CD4-positive, alpha-beta T cell treated with Interleukin-15 for 1 hour (primary cell): ENCODE measurements at places on chromosomes 5 and 9.

DNA sequence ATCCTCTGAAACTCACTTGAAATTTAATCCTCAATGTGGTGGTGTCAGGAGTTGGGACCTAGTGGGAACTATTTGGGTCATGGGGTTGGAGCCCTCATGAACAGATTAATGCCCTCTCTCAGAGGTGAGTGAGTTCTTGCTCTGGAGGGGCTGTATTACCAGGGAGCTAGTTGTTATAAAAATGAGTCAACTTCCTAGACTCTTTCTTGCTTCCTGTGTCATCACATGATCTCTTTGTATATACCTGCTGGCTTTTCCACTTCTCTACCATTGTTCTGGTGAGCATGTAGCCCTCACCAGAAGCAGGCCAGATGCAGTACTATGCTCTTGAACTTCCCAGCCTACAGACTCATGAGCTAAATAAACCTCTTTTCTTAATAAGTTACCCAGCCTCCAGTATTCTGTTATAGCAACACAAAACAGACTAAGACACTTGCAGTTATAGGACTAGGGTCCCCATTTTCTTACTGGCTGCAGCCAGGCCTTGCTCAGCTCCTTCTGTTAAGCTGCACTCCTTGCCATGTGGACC, 127.5 kb downstream of the SUSD1 start:
- DNase-seq, result no peak

DNA sequence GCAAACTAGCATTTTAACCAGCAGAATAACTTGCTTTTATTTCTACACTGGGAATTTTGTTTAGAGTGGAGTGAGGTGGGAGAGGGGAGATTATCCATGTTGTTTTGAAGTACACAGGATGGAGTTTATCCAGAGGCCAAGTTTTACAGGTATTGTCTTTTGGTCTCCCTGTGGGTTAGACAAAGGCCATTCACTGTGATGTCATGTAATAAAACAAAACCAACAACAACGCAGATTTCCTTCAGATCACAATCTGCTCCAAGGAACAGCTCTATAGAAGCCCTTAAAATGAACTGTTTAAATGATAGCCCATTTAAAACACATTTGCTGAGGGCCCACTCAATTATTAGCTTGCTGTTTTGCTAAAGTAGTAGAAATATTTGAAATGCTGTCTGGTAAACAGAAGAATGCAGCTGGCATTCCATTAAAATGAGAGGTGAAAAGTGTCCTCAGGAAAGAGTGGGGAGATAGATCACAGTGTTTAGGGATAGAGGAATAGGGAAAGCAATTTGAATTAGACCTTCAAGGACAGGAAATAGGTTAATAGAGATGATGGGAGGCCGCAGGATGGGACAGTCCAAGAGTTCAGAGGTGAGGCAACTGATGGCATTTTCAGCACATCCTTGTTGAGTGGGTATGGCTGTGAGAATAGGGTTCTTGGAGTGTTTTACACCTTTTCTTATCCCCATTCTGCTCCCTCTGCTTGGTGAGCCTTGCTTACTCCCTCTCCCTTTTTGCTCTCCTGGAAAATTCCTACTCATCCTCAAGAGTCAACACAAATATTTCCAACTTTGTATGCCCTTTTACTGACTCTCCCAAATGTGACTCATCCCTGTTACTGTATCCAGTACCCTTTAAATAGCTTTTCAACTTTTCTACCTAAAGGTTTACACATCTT, 140.1 kb upstream of the NR3C1 start:
- DNase-seq, result no peak

DNA sequence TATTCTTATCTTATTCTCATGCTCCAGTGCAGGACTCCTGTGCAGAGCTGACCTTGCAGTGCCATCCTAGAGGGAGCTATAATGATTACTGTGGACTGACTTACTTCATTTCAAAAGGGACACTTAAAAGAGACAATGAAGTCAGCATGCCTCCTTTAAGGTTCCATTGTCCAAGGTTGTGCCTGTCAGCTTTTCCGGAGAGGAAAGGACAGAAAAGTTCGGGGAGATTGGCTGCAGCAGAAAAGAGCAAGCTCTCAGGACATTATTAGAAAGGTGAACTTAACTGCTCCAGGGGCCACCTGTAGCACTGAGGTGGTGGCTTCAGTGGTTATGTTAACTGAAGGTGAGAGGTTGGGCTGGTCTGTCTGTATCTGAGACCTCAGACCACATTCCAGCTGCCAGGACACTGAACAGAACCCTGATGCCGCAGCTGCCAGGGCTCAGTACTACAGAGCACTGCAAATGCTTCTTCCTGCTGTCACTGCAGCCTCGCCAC, 112.9 kb downstream of the ST8SIA4 start:
- no peak for DNase-seq

- DNase-seq, result no peak
Observed at GRCh38 chr9:90927496-90927895, 125.9 kb downstream of the SYK start.

GRCh38 chr5:2134543-2135292, 252.0 kb upstream of the IRX4 start:
- no peak for DNase-seq

DNA sequence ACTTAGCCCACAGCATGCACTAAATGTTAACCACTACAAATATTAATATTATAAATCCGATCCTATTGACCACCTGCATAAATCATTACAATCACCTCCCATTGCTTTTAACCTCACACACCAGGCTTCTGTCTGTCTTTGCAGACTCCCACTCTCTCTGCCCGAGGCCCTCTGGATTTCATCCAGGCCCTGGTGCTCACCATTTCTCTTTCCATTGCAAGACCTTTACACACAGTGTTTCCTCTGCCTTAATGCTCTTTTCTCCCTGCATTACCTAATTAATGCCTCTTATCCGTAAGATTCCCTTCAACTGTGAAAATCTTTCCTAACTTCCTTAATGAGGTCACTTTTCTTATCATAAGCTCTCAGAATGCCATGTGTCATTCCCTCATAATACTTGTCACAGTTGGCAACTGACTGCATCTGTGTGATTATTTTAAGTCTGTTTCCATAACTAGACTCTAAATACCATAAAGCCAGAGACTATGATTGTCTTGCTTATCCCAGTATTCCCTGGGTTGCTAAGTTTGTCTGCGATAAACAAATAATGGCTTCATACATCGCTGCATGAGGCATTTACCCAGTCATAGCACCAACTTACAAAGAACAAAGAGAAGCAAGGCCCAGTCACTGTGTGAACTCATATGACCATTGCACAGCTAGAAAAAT, 155.1 kb downstream of the CCDC192 start:
- no peak for DNase-seq

DNA sequence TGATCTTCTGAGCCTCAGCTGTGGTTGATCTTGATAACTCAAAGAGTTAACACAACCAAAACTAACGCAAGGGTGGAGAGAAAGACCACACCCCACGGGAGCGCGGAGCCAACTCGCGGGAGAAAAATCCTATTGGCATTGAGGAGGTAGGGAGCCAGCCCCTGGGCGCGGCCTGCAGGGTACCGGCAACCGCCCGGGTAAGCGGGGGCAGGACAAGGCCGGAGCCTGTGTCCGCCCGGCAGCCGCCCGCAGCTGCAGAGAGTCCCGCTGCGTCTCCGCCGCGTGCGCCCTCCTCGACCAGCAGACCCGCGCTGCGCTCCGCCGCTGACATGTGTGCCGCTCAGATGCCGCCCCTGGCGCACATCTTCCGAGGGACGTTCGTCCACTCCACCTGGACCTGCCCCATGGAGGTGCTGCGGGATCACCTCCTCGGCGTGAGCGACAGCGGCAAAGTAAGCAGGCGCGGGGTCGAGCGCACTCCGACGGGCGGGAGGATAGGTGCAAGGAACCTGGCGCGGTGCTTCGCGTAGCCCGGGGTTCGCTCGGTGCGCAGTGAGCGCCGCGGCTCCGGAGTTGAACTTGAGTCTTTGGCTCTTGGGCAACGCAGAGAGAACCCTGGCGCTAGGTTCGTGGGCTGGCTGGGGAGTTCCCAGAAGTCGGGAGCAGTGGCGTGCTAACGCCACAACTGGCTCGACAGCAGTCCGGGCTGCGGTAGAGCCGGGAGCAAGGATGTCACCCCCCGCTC, at the start of gene GDA:
Gene GDA, plus strand, starts transcription at position 210 of the 745 bp plus-strand sequence. Its CDS starts 120 bp downstream, at position 330.
- DNase-seq, result no peak

GRCh38 chr9:106450549-106450948, 412.4 kb upstream of the ZNF462 start:
- no peak for DNase-seq

- DNase-seq, result no peak
Observed at GRCh38 chr5:131324303-131324702, 60.5 kb downstream of the CDC42SE2 start.

DNA sequence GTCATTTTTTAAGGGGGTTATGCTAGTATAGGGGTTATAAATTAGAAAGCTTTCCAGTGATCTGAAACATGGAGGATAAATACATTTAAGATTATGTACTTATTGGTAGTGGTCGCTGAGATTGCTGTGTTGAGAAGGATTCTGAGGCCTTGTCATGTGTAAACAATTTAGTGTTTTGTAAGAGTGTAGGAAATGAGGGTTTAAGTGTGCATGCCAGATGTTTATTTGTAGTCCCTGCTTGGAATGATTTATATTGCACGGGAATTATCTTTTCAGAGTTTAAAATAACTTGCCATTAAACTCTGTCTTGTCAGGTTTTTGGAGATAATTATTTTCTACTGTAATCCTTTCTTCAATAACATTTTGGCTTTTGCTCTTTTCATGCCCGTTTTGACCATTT, 19.4 kb downstream of the ZNF618 start:
- DNase-seq, result no peak

GRCh38 chr5:99646011-99646647, 717.3 kb upstream of the CHD1 start:
- no peak for DNase-seq

DNA sequence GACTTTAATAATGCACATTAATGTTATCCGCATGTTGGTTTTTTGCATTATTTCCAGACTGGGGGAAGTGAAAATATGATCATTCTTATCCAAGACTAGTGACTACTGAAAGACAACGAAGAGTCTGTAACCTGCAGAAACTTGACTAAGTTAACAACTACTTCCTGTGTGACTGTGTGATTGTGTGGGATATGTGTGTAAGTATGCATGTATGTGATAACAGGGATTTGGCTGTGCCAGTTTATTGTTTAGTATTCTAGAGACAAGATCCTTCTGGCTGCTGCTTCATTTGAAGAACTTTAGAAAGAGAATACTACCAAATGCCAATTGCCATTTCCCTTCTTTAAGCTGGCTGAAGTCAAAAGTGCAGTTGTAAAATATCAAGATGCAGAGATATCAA, 375.7 kb upstream of the PRR16 start:
- DNase-seq, result no peak

DNA sequence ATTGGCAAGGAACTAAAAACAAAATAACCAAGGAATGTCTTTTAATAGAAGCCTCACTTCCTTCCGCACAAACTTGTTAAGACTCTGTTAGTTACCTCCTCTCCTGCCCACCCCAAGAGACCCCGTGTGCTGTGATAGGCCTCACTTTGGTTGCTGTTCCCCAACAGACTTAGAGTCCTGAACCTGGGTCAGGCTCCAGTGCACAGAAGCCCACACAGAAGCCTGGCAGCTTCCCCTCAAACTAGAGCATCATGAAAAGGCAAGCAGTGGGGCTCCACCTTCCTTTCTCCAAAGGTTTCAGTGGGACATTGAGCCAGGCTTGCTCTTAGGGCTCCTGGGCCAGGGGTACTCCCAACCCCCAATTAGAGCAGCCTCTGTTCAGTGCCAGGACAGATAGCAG, 230.5 kb downstream of the ESM1 start:
- peak; percentile 25 for DNase-seq

- no peak for DNase-seq
Observed at GRCh38 chr5:77312413-77312812, 101.9 kb downstream of the PDE8B start.

DNA sequence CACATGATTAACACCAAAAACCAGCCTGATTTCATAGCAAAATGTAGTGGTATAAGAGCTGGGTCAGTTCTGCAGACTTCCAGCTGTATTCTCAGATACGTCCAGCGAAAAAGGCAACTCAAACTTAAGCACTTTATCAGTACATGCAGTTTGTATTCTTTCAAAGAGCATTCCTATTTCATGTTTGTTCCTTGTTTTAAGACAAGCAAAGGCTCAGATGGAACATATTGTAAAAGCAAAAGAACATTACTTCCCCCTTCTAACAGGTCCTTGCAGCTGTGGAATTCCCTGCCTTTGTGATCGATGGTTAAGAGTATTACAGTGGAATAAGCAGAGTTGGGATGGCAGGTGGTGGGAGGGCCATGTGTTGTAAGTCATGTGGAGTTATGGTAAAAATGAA, 86.3 kb upstream of the GRHPR start:
- no peak for DNase-seq

DNA sequence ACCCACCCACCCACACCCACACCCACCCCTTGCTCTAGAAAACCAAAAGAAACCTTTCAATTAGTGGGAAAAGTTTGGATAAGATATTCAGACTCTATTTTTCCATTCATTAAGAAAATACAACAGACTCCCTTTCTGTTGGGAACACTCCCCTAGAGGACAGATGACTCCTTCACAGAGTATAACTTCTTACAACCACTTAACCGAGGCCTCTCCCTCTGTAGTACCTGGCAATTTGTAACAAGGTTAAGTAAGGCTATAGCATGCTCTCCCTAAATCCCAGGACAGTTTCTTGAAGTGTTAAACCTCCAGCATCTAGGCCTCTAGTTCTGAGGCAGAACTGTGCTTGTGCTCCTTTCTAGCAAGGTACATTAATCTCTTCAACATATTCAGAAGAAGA, 75.9 kb upstream of the NR5A1 start:
- DNase-seq, result no peak

DNA sequence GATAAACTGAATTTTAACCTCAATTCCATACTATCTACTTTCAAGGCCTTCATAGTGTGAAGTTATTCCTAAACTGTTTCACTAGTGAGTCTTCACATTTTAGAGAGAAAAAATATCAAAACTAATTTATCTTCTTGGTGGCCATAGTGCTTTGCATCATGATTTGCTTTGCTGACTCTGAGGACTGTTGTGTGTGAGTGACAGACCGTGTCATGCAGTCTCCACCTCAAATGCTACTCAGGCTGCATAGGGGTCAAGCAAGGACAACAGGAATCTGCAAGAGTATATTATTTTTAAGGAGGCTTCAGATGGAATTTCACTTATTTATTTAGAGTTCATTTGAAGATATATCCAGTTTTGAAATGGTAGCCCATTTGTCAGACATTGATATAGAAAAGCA, 34.5 kb downstream of the MACIR start:
- DNase-seq, result no peak

DNA sequence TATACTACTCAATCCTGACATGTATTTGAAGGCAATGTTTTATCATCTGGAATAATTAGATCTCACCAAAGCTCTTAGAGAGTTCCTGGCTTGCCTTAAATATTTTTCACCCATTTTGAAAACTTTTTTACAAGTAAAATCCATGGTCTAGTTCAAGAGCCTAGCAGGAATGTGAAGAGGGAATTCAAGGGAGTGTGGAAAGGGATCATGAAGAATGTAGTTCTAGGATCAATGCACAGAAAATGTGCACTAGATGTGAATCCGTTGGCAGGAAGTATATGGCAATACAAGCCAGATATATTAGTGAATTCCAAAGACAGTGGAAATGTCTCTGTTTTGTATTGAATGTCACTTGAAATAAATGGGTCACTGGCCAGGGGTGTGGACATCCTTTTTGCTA, 167.9 kb upstream of the MOCS2 start:
- DNase-seq, result no peak

GRCh38 chr9:89606624-89607311, 2.0 kb downstream of the GADD45G start:
- no peak for DNase-seq
